ENCODE measurements at places on chromosomes 3 and 15.

GRCh38 chr3:61111825-61112224, 139.4 kb downstream of the FHIT start:
- no peak for DNase-seq

DNA sequence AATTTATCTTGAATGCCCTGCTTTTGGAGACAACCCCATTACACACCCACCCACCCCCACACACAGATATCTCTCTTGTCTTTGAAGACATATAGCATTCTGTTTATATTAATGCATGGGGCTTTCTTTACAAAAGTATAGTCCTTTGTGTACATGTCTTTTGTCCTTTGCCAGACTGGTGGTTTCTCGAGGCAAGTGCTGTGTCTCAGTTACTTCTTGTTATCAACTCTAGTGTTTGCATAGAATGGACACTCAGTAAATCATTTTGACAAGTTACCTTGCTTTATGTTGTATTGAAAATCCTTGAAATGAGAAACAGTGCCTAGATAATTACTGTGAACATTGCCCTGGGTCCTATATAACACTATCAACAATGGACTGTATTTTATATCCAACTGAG, 33.9 kb downstream of the KBTBD8 start:
- DNase-seq, result peak; percentile 25

- no peak for DNase-seq
Measured at GRCh38 chr3:65044401-65044800, 356.6 kb upstream of the ADAMTS9 start.

GRCh38 chr3:12194669-12195161, 36.0 kb upstream of the TIMP4 start:
- DNase-seq, result no peak

DNA sequence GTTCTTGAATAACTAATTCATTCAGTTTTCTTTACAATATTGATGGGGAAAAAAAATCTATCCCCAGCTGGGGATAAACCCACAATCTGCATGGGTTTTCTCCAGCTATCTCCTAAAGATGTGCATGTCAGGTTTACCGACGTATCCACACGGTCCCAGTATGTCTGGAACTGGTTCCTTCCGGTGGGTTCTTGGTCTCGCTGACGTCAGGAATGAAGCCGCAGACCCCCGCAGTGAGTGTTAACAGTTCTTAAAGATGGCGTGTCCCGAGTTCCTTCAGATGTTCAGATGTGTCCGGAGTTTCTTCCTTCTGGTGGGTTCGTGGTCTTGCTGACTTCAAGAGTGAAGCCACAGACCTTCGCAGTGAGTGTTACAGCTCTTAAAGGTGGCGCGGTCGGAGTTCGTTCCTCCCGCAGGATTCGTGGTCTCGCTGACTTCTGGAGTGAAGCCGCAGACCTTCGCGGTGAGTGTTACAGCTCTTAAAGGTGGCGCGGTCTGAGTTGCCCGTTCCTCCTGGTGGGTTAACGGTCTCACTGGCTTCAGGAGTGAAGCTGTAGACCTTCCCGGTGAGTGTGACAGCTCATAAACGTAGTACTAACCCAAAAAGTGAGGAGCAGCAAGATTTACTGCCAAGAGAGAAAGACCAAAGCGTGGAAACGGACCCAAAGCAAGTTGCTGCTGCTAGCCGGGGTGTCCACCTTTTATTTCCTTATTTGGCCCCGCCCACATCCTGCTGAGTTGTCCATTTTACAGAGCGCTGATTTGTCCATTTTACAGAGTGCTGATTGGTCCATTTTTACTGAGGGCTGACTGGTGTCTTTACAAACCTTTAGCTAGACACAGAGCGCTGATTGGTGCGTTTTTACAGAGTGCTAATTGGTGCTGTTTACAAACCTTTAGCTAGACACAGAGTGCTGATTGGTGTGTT, 195.1 kb upstream of the NR2F2 start:
- no peak for DNase-seq

DNA sequence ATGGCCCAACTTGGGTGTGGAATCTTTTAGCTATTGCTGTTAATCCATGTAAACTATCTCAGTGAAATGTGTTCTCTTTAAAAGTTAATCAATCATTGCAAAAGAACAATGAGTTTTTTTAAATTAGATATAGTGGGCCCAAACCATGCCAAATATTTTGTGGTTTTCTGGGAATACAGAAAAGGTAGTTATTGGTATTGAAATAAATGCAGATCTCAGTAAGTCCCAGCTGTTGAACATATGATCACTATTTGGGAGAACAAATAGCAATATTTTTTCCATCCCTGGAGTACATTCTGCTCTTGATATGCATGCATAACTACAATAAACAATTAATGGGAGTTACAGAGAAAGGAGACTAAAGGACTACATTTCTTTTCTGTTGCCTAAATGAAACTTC, 36.0 kb upstream of the LEKR1 start:
- no peak for DNase-seq

DNA sequence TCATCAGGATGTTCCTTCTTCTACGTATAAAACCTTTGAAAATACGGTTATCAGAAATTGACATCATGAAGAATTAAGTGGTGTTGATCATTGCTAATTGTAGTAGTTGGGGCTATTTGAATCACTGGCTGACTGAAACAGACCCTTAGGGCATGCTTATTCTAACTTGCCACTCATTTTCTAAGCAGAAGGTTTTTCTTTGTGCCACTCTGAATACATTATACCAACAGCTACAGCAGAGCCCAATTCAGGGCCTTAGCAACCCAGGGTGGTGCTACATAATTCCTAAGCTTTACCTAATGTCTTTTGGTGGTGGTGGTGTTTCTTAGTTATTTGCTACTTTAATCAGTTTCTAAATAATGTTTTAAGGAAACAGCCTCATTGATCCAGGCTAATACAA, 524.2 kb downstream of the NLGN1 start:
- DNase-seq, result no peak

GRCh38 chr3:100151024-100151707, 36.9 kb upstream of the FILIP1L start:
- DNase-seq, result no peak

GRCh38 chr3:68809596-68809995, 122.8 kb downstream of the TAFA4 start:
- no peak for DNase-seq

DNA sequence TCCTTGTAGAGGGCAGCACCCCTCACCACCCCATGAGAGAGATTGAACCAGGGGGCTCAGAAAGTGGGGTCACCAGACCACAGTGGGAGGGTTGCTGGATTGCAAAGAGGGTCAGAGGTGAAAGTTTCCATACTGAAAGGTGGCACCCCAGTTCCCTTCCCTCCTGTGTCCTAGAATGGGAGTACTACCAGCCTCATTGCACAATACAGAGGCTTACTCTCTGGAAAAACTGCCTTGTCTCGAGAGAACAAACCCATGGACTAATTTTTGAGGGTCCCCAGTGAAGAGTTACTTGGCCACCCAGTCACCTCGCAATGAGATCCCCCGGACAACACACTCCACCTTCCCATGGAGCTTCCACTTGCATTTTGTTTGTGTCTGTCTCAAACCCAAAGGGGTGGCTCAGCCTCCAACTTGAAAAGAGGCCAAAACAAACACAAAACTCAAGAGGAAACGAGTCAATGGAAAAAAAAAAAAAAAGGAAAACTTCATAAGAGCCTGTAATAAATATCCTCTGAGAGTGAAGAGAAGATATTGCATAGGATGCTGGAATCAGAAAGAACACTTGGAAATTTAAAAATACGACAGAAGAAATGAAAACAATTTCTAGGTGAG, 18.6 kb downstream of the MESP2 start:
- DNase-seq, result no peak

DNA sequence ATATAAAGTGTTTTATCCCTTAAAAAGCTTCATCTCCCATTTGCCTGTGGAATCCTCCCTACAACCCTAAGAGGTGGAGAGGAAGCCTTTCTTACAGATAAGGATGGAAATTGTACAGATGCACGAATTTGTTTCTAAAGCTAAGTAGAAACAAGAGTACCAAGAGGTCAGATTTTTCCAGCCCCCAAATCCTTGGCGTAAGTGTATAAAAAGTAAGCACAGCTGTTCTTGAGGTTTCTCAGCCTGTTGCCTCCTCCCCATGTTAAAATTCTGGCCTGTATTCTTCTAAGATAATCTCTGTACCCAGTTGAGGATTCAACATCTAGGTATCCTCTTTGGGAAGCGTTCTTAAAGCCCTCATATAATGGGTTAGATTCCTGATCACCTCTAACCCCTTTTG, 34.9 kb downstream of the RAB7A start:
- DNase-seq, result no peak

DNA sequence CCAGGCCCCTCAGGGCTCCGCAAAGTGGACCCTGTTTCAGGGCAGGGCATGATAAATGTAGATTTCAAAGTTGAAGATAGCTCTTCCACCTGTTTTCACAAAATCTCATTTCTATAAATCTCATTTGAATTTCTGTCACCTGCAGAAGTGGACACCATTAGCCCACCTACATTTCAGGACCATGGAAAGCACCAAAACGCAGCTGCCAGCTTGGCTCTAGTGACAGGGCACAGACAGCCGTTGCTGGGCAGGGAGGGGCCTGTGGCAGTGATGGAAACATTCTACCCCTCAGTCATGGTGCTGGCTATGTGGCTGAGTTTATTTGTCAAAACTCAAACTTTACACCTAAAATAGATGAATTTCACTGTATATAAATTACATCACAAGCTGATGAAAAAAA, 40.4 kb downstream of the PRR23E start:
- no peak for DNase-seq

GRCh38 chr3:152610622-152611021, 224.3 kb upstream of the P2RY1 start:
- no peak for DNase-seq

GRCh38 chr3:4514916-4515315, 21.8 kb downstream of the ITPR1 start:
- DNase-seq, result no peak

DNA sequence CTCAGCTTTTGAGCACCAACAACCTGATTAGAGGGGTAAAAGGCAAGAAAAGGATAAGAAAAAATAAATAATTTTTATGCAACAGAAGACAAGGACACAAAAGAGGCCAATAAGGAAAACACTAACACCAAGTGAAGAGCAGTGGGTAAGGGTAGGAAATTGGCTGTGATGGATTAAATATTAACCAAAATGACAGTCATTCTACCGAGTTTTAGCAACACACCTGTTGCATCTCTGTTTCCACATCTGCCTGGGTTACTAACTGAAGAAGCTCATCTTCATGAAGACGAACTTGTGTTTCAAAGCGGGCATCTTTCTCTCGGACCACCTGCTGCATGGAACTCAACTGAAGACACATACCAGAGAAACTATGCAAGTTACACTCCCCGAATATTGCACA, 30.1 kb downstream of the GOLGB1 start:
- no peak for DNase-seq

- DNase-seq, result no peak
Measured at GRCh38 chr3:188432802-188433520, 279.0 kb downstream of the LPP start.

DNA sequence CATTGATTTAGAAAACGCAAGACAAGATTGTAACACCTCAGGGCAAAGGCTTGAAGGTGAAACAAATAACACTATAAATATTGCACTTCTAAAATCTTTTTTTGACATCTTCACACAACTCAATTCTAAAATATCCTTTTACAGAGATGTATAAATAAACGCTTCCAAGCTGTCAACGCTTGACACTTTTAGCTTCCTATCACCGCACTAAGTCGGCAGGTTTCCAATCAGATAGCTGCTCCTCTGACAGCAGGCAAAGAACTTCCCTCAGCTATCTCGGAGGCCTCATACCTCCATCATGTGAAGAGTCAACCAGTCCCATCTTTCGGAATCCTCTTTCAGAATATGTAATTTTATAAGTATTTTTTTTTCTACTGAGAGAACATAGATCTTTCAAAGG, 71.0 kb downstream of the PCOLCE2 start:
- no peak for DNase-seq

DNA sequence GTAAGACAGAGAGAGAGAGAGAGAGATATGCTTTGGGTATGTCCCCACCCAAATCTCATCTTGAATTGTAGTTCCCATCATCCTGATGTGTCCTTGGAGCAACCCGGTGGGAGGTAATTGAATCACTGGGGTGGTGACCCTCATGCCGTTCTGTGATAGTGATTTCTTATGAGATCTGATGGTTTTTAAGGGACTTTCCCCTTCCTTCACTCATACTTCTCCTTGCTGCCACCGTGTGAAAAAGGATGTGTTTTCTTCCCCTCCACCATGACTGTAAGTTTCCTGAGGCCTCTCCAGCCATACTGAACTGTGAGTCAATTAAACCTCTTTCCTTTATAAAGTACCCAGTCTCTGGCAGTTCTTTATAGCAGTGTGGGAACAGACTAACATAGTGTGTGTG, 60.3 kb downstream of the EOMES start:
- no peak for DNase-seq

GRCh38 chr3:176714034-176714433, 483.2 kb downstream of the TBL1XR1 start:
- DNase-seq, result no peak

GRCh38 chr15:64944961-64945360, 33.3 kb downstream of the ANKDD1A start:
- DNase-seq, result no peak

DNA sequence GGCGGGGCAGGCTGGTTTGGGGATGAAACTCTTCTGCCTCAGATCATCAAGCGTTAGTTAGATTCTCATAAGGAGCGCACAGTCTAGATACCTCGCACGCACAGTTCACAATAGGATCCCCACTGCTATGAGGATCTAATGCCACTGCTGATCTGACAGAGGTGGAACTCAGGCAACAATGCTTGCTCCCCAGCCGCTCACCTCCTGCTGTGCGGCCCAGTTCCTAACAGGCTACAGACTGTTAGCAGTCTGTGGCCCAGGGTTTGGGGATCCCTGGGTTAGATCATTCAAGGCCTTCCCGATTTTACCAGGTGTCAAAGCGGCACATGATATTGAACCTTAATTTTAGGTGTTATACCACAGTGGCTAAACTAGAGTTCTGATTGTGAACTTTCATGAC, 232.8 kb downstream of the UBE2E2 start:
- DNase-seq, result no peak

DNA sequence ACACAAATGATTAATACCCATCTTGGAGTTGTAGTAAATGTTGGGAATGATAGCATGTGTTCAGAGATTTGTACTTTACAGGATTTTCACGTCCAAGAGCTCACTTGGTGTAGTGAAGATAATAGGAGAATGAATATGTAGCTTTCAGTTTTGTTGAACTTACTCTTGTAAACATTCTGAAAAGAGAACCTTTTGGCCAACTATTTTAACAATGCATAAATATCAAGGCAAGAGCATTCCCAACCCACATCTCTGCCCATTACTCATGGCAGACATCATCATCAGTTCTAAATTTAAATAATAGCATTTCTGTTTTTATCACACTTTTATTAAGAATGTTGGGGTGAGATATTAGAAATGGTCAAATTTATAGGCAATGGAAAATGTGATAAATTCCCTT, 465.2 kb upstream of the TPRG1 start:
- DNase-seq, result no peak

- DNase-seq, result no peak
Measured at GRCh38 chr3:167821248-167821805, 85.8 kb downstream of the SERPINI1 start.

- DNase-seq, result no peak
Measured at GRCh38 chr3:108940166-108940565, 13.5 kb downstream of the GUCA1C start.

DNA sequence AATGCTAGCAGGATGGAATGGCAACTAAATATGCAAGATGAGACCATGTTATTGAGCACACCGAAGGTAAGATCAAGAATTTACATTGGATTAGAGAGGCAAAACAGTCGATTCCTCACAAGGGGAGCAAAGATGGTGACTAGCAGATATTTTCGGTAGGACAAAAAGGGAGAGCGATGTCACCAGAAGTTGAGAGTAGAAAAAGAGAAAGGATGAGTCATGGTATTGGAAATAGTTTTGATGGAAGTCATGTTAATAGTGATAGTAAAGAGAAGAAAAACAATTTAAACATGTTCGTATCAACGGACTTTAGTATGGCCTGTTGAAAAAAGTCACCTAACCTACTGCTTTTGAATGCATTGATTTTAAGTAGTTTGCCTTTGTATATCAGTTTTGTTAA, 55.0 kb downstream of the UBE2E2 start:
- no peak for DNase-seq
